Activated T-helper 17 cell treated with anti-CD3 and anti-CD28 coated beads, Interleukin-2, amount 50 U/mL, for 72 hours (primary cell): ENCODE measurements at places on chromosomes 7 and 10.

DNA sequence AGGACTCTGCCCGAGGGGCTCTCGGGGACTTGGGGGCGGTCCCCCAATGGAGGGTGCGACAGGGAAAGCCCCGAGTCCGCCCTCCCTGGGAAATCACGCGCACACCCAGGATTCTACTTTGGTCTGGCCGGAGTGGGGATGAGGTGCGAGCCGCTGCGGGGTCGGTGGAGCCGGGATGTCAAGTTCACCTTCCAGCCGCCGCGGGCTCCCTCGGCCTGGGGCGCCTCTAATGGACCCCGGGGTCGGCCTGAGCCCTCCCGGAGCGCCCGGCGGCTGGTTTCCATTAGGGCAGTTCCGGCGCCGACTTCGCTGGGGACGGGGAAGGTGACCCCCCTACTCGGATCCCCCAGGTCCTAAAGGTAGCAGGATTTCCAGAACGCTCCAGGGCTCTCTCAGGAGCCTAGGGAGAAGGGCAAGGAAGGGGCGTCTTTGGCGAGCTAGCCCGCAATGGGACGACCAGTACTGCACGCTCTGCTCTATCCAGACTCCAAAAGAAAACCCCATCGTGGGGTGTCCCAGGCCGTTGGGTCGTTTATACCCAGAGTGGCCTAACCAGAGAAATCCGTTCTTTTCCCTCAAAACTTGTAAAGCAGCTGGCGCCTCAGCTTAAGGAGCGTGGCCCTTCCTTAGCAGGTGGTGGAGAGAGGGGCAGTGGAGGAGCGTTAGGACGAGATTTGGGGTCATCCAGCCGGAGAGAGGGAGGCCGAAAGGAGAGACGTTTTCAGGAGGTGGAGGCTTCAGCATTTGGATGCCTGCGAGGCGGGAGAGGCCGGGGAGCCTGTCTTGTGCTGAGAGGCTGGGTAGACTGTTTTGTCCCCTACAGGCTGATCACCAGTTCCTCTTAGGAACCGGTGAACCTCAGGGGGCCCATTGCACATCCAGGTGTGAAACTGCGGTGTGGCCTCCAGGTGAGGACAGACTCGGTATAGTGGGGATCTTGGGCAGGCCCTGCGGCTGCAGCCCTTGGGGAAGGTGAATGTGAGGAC is 860 bp upstream of the WDR86 start:
- ATAC-seq: no peak

DNA sequence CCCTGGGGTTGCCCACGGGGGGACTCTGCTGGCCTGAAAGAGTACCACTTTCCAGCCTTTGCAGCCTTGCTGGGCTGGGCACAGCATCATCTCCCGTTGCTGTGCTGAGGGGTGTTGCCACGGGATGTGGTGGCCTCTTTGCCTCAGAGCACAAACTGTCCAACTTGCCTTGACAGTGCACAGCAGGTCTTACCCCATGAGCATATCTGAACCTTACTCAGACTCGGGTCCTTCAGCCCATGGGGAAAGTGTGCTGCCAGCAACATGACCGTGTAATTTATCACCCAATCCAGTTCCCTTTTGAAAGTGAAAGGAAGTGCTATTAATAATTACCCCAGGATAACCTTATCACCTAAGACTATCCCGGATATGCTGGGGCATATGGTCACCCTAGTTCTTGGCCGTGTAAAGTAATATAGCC is 46.8 kb downstream of the TBXAS1 start:
- ATAC-seq: no peak

DNA sequence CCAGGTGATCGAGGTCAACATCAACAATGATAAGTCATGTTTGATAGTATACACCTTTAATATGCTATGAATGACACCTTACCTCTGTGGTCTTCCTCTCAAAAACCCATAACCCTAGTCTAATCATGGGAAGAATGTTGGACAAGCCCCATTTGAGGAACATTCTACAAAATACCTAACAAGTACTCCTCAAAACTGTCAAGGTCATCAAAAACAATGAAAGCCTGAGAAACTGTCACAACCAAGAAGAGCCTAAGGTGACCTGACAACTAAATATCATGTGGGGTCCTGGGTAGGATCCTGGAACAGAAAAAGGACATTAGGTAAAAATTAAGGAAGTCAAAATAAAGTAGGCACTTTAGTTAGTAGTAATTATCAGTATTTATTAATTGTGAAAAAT is 5.9 kb upstream of the NUDCD3 start:
- no peak for ATAC-seq

DNA sequence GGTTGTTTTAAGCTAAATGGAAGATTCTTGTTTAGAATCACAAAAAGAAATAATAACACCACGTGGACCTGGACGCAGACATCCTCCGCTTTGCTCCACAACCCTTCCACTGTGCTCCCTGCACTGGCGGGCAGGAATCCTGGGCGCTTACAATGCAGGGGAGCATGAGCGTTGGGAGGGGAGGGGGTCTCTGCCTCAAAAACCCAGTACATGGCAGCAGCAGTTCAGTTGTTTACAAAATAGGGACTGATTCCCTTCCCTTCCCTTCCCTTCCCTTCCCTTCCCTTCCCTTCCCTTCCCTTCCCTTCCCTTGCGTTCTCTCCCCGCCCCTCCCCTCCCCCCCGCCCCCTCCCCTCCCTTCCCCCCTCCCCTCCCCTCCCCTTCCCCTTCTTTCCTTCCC is 169.6 kb upstream of the ITGB1 start:
- ATAC-seq: no peak

GRCh38 chr7:39217783-39218182 is 240.1 kb downstream of the POU6F2 start:
- ATAC-seq: no peak
